ENCODE measurements at places on chromosomes 5 and 9.

DNA sequence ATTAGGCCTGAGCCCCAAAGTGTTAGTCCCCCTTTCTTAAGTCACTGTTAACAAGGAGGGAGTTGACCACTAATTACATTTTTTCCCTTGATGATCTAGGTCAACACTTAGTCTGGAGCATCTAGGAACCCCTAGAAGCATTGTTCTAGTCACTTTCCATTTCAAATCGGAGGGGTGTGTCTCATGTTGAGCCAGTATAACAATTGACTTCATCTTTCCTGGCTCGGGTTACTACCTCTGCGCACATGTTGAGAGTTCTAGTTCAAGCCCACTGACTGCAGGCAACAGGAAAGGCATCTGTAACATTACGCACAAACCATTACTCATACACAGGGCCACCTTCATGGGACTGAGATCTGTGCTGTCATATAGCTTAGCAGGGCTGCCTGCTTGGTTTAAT is 164.9 kb downstream of the NTRK2 start:
- no peak for DNase-seq

DNA sequence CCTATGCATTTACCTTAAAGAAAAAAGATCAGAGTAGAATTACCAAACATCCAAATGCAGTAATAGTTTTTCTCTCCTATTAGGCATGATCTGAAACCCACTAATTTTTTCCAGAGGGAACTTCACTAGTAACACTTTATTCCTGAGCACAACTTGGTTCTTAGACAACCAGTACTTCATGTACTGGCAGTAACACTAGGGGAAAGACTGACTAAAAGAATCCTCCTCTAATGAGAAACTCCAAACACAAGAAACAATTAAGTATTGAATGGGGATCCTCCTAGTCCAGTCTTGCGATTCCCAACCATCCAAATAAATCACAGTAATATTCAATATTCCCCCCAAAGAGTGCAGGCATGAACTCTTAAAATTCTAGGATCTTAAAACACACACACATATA is 48.9 kb downstream of the ZNF608 start:
- no peak for DNase-seq

GRCh38 chr5:17077440-17078233 is 139.8 kb upstream of the BASP1 start:
- no peak for DNase-seq

DNA sequence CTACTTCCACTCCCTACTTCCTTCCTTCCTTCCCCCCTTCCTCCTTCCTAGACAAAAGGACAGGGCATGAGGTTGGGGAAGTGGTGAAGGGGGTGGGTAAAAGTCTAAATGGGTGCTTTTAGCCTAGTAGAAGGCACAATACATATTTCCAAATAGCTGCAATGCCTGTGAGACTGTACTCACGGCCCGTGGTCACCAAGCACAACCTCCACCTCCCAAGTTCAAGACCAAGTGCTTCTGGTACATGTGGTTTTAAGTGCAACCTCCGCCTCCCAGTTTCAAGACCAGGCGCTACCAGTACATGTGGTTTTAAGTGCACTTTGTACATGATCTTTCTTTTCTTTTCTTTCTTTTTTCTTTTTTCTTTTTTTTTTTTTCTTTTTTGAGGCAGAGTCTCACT is 14.5 kb upstream of the NTNG2 start:
- no peak for DNase-seq

DNA sequence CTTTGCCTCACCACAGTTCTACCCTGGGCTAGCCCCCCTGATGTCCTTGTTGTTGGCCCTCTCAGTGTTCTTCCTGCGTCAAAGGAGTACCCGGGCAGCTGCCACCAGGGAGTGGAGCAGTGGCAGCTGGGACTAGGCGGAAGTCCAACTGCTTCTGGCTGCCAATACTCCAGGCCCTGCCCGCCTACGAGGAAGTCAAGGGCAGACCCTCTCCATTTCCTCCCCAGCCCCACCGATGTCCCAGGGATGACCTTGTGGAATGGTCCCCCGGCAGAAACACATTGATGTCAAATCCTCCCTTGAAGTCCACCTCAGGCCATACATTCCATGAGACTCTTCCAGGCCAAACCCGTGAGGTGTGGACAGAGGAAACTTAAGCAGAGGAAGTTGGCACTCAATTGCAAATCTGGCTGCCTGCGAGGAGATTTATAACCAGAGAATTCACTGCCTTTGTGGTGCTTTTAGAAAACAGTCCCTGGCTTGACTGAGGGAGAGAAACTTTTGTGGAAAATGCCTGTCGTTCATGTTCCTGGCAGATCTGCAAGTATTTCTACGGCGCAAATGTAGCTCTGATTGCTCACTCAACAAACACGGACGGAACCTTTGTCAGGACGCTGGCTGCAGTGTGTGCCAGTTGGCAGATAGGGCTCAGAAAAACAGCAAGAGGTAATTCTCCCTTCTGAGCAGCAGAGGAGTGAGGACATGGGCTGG is 339.7 kb downstream of the RAB3C start:
- peak; percentile 34 for DNase-seq

- no peak for DNase-seq
Measured at GRCh38 chr5:77133061-77133758, 46.1 kb upstream of the ZBED3 start.

- no peak for DNase-seq
Measured at GRCh38 chr9:71987471-71988371, 72.7 kb downstream of the C9orf57 start.

DNA sequence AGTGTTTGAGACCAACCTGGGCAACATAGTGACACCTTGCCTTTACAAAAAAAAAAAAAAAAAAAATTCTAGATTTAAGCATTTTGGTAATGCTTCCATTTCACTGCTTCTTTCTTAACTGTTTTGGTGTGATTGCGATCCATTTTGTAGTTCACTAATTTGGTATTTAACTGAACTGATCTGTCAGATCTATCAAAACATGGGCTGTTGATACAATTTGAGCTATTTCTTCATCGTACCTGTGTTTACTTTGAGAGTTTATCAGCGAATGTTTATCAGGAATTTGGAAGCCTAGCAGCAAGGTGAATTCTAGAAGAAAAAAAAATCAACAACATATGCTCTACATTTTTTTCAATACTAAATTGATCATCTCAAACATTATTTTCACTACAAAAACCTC is 864.9 kb upstream of the WWC1 start:
- DNase-seq = no peak

- DNase-seq = no peak
Measured at GRCh38 chr5:88109818-88110217, 158.8 kb downstream of the TMEM161B start.

DNA sequence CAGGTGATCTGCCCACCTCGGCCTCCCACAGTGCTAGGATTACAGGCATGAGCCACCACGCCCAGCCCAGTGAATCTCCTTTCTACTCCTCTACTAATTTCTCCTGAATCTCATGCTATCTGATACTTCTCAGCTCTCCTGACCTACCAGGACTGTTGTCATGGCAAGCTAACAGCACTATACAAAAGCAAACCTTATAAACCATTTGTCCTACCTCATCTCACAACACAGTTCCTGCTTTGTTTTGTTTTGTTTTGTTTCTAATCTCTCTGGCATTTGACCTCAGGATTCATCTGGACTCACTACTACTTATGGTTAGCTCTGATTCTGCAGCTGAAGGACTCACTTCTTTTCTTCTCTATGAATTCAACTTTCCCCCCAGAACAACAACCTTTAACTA is 734.8 kb downstream of the TLE1 start:
- no peak for DNase-seq

DNA sequence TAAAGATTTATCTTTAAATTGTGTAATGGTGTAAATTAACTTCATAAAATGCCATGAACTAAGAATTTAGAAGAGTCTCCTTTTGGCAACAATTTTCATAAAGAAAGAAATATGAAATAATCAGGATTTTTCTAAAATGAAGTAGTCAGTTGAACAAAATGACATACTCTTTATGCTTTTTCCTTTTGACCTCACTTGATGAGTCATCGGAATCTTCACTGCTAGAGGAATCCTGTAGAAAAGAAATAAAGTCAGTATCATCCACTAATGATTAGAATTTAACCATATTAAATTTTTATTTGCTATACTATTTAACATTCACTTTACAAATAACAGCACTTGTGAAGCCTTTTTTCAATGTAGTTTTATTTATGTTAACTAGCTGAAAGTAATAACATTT is 26.1 kb downstream of the CHD1 start:
- no peak for DNase-seq

DNA sequence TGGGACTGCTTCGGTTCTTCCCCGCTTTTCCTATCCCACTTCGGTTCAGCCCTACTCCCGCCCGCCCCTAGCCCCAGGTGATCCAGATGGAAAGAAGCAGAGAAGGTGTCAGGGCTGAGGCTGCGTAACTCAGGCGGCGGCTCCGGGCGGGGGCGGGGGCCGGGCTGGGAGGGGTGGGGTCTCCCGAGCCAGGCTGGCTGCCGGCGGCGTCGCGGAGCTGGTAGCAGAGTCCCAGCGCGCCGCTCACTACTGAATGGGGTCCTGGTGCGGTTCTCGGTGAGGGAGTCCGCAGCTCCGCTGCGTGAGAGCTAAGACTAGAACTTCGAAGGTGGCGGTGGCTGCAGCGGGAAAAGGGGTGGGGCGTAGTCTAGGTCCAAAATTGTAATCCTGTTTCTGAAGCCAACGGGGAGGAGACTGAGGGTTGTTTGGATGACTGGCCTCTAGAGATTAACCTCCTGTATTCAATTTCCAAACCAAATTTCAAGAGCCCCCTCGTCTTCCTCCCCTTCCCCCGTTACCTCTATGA is 1.4 kb downstream of the PRR16 start:
- no peak for DNase-seq

DNA sequence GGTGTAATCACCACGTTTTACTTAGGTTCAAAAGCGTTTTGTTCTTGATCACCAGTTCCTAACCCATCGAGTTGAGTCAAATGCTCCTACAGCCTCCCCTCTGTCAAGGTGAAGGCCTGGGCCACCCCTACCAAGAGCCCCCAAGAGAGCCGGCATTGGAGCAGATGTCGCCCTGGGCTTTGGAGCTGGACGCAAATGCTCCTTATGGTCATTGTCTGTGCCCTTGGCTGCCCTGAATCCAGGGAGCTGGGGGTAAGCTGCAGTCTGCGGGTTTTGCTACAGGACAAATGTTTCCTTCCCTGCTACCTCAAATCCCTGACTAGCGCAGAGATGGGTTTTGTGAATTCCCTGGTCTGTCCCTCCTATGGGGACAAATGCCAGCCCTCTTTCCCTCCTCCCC is 4.9 kb downstream of the RNF183 start:
- DNase-seq = no peak

DNA sequence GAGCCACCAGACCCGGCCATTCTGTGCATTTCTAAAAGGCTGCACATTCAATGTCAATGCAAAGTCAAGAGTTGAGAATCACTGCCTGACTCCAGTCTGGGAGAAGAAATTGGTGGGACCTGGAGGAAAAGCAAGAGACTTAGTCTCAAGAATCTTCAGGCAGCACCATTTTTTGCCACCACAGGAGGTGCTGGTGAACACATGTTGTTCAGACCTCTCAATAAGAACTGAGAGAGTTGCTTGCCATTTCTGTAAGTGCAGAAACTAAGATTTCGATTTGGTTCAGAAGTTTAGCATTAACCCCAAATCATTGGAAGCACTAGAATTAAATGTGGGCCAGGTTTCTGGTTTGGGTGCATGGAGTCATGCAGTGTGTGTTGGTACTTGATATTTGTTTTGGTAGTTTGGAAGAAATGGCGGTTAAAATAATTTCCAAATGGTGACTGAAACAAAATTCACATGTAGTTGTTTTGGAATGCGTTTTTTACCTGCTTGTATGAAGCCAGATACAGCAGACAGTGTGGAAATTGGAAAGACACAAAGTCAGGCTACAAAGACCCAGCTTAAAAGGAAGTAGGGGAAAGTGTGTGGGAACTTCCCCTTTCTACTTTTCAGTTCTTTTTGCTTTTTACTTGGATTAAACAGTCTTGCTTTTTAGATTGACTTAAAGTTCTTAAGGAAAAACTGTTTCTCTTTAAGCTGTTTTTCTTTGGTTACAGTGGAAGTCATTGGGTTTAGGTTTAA is 20.4 kb downstream of the PDE8B start:
- DNase-seq = no peak

GRCh38 chr5:94276751-94277150 is 341.7 kb downstream of the KIAA0825 start:
- no peak for DNase-seq

DNA sequence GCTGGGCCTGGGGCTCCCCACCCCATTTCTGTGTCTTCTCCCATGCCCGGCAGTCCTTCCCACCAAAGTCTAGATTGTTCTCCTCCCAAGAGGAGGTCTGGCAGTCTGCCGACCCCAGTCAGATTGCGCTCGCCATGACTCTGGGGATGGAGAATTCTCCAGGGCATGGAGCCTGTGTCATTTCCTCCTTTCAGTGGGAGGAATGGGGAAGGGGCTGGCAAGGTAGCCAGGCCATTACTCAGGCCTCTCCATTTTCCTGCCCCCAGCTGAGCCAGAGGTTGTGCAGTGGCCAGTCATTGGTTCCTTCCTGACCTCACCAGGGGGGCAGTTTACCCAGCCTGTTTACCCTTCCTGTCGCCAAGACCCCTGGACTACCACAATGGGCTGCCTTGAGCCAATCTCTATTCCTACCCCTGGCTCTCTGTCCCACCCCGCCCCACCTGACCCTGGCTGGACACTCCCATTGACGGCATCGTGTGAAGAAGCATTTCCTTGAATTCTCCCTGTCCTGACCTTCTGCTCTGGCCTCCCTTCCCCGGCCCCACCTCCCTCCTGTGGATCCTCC is 628 bp downstream of the SYNPO start:
- DNase-seq = no peak

- no peak for DNase-seq
Measured at GRCh38 chr9:37974506-37975173, 70.7 kb upstream of the SLC25A51 start.

DNA sequence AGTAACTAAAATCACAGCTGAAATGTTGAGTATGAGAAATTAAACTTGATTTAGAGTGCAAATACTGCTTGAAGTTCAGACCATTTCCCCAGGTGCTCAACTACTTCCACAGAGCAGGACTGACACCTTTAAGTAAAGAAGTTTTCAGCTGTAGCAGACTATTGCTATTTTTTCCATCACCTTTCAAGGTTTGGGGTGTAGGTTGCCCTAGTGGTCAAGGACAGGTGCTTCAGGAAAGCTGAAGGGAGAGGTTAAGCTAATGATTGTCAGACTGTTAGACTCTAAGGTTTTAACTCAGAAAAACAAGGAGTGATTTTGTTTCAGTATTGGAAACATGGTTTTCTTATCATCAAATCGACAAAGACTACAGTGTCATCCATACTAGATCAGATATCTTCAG is 162.1 kb downstream of the CCDC192 start:
- no peak for DNase-seq

DNA sequence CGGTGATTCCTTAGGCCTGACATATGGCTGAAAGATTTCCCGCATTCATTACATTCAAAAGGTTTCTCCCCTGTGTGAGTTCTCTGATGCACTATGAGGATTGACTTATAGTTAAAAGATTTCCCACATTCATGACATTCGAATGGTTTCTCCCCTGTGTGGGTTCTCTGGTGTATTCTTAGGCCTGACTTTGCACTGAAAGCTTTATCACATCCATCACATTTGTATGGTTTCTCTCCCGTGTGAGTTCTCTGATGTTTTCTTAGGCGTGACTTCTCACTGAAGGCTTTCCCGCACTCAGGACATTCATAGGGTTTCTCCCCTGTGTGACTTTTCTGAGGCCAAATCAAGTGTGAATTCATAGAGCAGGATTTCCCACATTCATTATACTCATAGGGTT is 35.8 kb downstream of the ZNF782 start:
- DNase-seq = no peak

- DNase-seq = no peak
Measured at GRCh38 chr5:103617913-103618312, 55.3 kb upstream of the NUDT12 start.
